ENCODE measurements at places on chromosomes 4 and X.

DNA sequence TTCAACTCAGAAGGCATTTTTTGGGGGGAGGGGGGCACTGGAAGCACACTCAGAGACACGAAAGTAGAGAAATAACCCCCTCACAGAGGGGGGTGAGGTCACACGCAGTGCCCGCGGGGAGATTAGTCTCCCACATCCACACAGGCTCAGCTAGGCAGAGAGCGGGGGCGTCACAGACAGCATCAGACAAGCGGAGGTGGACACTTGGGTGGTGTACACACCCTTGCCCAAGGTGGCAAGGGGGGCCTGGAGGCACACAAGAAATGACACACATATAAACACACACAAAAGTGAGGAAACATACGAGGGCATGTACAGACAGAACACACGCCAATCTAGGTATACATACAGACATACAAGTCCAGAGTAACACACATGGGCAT lies 637 bp upstream of the SYN1 start:
- no peak for DNase-seq

GRCh38 chr4:173522160-173522950 lies 7.7 kb downstream of the HAND2 start:
- DNase-seq, result no peak

DNA sequence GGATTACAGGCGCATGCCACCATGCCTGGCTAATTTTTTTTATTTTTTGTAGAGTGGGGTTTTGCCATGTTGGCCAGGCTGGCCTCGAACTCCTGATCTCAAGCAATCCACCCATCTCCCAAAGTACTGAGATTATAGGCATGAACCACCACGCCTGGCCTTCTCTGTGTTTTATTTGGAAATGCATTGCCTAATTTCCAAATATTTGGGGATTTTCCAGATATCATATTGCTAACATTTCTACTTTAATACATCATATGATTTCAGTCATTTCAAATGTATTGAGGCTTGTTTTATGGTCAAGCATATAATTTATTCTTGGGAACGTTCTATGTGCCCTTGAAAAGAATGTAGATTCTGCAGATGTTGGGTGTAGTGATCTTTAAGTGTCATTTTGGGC lies 38.8 kb downstream of the FGF2 start:
- no peak for DNase-seq

DNA sequence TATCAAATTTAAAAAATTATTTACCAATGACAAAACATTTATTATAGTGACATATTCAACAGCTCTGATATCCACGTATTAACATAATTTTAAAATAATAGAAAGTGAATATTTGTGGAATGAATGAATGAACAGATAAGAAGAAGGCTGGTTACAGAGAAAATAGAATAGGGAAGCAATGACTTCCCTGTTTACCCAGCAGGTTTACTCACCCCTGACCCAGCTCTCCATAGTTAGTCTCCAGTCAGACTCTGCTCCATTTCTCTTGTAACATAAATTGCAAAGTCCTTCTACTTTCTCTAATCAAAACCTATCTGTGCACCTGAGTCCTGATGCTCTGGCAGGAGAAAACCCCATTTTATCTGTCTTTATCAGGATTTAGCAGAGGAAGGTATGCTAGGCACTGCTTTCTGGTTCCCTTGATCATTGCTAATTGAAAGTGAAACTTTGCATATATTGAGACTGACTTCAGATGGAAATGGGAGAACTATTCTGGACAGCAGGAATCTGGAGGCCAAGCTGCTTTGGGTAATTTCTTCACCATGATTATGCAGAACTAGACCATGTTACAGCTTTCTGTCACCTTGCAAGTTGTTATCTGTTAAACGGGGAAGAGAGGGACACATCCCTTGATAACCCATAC lies 363.0 kb downstream of the FAT4 start:
- DNase-seq, result no peak

DNA sequence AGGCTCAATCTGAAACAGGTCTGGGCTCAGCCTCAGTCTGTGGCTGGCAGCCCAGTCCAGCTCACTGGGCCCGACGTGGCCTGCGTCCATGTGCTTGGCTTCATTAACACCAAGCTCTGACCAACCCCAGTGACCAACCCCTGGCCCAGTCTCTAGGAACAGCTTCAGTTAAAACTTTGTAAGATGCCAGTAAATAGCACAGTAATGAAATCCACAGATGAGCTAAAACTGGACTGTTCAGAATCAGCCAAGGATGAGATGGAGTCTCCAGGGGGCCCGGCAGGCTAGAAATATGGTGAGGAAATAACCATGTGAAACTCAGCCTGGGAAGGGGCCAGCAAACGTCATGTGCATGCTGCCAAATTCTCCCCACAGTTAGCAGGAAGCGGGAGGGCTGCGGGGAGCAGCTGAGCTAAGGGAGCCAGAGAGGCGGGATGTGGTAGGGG lies 37.1 kb upstream of the XPNPEP2 start:
- DNase-seq, result no peak

Measured in stimulated activated CD4-positive, alpha-beta T cell treated with anti-CD3 and anti-CD28 coated beads, Interleukin-12 subunit alpha, Interleukin-12 subunit beta, amount 100 ng/mL, for 4 hours (primary cell).